ENCODE measurements at places on chromosomes 7 and 10.

GRCh38 chr10:24723386-24723787 is 300 bp downstream of the ARHGAP21 start:
- DNase-seq, result no peak

- no peak for DNase-seq
Observed at GRCh38 chr7:3028071-3028757, 15.5 kb downstream of the CARD11 start.

GRCh38 chr7:98879198-98879978 is 1.1 kb downstream of the TRRAP start:
- peak; percentile 44 for DNase-seq

GRCh38 chr10:19947656-19948055 is 131.4 kb downstream of the PLXDC2 start:
- no peak for DNase-seq

DNA sequence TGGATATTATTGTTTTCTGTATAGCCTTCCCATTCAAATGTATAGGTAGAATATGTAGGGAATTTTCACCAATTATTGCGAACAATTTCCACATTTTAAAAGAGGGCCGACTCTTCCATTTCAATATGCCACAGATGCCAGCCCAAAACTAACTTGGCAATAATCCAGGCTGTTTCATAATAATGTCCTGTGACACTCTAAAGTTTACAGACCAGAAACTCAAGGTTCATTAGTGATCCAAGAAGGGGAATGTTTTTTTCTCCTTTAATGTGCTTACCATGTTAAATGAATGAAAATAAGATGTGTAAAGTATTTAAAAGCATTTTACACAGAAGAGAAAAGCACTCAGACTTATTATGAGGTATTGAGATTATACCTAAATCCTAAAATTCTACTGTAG is 63.0 kb upstream of the FAM3C start:
- DNase-seq, result no peak
